ENCODE measurements at places on chromosomes 12 and 14. TPM values are rescaled to one million over a fixed set of nuclear protein-coding genes. Genes with fewer than 3 reads are reported as not detected.

DNA sequence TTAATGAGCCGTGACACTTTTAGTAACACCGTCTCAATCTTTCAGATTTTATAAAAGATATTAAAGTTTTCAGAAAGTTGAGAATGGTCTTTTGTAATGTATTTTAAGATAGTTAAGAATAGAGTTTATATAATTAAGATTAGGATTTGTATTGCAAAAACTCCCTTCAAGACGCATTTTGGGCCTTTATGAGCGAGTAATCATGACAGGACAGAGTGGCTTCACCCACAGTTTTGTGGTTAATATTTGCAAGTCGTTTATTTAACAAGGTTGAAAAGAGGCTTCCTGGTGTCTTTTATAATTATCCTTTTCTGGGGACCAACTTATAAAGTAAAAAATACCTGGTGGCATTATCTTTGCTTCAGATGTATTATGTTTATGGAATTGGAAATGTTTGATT, 44.0 kb downstream of the TRAF3 start:
- DNase-seq: no peak

DNA sequence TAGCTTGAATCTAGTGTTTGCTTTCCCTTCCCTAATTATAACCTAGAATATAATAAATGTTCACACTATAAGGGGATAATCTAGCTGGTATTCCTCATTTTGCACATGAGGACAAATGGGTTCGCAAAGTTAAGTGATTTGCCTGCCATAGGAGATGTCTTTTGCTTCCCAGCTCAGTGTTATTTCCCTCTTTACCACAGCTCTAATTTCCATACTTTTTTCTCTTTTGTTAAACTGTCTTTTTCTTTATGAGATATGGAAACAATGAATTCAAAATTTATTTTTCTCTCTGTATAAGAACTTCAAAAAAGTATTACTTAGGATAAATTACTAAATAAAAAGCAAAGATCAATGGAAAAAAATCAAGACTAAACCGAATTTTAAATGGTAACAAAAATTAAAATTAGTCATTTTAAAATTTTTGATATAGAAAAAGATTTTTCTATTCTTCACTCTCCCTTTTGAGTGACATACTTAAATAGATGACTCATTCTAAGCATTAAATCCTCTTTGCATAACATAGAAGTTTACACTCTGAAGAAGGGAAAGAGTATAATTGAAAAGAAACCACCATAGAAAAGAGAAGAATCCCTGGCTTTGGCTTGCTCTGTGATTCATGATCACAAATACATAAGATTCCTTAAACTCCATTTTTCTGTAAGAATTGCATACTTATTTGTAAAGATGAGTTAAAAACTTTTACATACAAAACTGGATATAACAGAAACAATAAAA, 97.3 kb downstream of the INSM2 start:
- no peak for DNase-seq

KLRK1 gene
- total RNA-seq: not detected

DNA sequence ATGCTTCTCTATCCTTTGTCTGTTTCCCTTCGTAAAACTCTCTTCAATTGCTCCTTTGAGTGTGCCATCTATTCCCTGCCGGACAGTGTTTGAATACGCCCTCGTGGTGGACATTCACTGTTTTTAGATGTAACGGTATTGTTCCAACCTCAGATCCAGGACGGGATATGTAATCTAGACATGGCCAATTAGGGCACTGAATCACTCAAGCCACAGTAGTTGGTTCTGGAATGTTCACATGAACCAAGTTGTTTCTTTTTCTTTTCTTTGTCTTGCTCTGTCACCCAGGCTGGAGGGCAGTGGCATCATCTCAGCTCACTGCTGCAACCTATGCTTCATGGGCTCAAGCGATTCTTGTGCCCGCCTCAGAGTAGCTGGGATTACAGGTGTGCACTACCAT, 204.2 kb upstream of the PLXNC1 start:
- no peak for DNase-seq

GRCh38 chr12:57621497-57622292, 10.5 kb downstream of the ARHGEF25 start:
- DNase-seq: peak; percentile 54

DNA sequence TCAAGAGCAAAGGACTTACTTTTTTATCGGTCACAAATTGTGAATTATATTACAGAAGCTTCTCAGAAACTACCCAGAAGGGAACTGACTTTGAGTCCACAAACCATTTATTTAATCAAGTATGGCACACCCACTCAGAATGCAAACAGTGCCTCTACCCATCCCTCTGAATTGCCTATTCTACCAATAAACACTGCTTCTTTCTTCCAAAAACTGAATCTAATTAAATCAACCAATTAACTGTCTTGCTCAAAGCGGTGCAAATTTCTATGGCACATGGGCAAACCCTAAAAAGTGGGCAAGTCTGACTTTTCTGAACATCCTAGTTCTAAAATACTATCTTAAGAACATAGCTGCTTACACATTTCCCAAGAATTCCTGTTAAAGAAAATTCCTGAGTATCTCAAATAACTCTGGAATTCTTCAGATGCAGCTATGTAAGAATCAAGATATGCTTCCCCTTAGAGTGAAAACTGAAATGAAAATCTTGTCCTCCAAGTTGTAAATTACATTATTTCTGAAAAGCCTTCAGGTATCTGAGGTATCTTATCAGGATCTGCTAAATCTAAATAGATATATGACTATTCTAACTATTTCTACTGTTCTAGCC, 4.3 kb downstream of the SPTLC2 start:
- DNase-seq: no peak

POLE gene
- total RNA-seq: 39.7 TPM

SLCO1B1 gene
- total RNA-seq: not detected

DNA sequence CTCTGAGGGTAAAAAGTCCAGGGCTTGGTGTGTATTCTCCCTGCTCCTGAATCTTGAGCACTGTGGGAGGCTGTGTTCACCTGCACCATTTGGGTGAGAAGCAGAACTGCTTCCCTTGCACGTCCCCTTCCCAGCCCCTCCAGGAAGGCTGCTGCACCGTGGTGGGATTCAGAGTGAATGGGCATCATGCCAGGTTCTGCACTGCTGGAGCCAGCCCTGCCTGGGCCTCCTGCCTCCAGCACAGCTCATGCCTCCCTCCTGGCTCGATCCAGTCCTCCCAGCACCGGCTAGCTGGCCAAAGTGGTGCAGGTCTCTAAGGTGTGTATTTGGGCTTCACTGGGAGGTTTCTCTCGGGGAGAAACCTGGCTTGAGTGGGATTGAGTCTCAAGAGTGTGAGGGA, 54.9 kb downstream of the ANKRD9 start:
- no peak for DNase-seq
